ENCODE measurements at places on chromosomes 6 and 20. TPM values are rescaled to one million over a fixed set of nuclear protein-coding genes. Genes with fewer than 3 reads are reported as not detected.

DNA sequence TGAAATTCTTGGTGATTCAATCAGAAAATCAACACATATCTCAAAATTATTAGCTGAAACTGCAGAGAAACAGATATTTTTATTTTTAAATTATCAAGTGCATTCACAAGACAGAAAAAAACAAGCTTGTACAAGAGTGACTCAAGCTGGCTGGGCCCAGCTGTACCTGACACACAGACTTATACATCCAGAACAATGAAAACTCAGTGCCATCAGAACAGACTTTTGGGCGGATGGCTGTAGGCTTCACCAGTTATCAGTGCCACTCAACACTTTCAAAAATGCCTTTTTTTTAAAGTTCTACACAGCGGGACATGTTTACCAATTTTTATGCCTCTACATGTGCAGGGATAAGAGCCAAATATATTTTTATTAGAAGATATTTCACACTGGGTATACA is 102.8 kb downstream of the MYB start:
- no peak overlapping the region for H3K4me3 ChIP-seq
- DNase-seq = no peak
- H3K27ac ChIP-seq = no peak overlapping the region
- H3K4me1 ChIP-seq = no peaks in the 10 kb centered on the region

DNA sequence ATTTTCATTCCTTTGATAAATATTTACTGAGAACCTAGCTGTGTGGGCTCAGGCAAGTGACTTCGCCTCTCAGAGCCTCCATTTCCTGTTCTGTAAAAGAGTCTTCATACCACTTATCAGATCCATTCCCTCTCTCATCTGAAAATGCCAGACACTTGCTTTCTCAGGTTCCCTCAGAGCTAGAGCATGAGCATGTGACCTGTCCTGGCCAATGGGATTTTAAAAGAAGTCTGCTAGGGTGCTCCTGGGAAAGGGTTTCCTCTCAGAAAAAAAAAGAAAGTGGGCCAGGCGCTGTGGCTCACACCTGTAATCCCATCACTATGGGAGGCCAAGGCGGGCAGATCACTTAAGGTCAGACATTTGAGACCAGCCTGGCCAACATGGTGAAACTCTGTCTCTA is 5.3 kb downstream of the KCNB1 start:
- H3K4me1 ChIP-seq = peaks cover 7% of the 10 kb centered on the region
- H3K4me3 ChIP-seq = no peak overlapping the region
- H3K27ac ChIP-seq = no peak overlapping the region
- no peaks in the 10 kb centered on the region for H3K27me3 ChIP-seq
- DNase-seq = no peak
- no peaks in the 10 kb centered on the region for H3K36me3 ChIP-seq

DNA sequence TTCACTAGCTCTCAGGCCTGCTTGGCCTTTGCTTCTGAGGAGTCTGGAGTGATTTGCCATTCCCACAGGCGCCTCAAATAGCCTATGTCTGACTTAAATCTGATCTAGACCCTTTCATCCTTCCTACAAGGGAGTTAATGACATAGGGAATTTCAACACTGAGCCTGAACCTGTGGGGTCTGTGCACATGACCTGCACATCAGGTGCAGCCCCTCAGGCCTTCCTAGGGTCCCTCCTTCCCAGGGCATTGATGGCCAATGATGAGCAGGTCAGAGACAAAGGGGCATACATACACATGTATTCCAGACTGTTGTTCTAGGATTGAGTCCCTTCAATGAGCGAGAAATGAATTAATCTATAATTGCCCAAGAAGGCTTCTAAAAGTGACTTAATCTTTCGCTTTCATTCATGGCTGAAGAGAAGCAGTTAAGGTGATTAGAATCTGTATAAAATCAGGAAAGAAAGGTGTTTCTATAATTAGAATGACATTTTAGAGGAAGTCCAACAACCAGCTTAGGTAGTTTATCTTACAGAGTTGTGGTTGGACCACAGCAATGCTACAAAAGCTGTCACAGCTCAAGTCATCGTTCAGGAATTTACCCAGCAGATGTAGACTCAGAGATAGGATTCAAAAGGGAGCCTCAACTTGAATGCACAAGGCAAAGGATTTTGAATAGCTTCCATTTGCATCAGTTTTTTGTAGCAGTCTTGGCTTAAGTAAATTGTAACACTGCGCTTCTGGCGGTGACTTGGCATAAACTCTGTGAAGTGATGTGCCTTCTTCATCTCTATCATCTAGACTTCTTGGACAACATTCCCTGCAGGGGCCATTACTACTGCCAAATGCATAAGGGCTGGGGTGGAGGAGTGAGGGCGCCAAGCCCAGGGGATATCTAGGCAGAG is 27.0 kb upstream of the TBC1D7 start:
- no peaks in the 10 kb centered on the region for H3K27me3 ChIP-seq
- no peak for DNase-seq
- H3K27ac ChIP-seq = peak overlapping the region; percentile 27
- H3K36me3 ChIP-seq = no peaks in the 10 kb centered on the region
- H3K4me1 ChIP-seq = peaks cover 10% of the 10 kb centered on the region

GRCh38 chr20:60516442-60516841 is 558.2 kb downstream of the CDH26 start:
- no peak for DNase-seq
- H3K27ac ChIP-seq = no peak overlapping the region
- H3K4me3 ChIP-seq = no peak overlapping the region
- no peaks in the 10 kb centered on the region for H3K27me3 ChIP-seq

DNA sequence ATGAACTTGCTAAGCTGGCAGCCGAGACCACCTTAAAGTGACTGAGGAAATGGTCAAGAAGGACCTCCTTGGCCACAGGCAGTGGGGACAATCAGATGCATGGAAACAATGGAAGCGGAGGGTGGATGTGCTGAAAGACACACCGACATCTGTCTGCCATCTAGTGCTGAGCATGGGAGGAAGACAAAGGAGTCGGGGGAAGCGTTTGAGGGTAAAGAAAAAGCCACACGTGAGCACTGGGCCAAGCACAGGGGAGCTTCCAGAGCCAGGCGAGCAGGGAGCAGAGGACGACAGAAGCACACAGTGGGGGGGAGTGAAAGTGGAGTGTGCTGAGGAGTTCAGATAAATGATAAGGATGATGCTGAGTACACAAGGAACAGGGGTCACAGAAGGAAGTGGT is 367.8 kb downstream of the ZFAND3 start:
- no peaks in the 10 kb centered on the region for H3K4me1 ChIP-seq
- no peak for DNase-seq
- H3K27ac ChIP-seq = no peak overlapping the region
- no peaks in the 10 kb centered on the region for H3K36me3 ChIP-seq

DNA sequence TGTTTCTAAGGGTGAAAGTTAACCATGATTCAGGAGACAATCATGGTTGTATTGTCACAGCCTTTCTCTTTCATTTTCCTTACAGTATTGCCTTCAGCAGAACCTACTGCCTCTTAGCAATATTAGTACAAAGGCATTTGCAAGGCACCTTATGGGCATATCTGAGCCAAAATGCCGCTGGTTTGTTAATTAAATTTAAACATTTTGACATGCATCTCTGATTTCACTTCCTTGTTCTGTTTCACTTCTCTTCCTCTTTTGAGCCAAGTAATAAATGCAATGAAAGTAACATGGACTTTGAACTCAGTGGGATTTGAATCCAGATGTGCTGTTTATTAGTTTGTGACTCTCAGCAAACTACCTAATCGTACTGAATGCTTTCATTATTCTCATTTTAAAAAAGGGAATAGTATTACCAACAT is 467.4 kb upstream of the CITED2 start:
- H3K4me1 ChIP-seq = peaks cover 7% of the 10 kb centered on the region
- no peaks in the 10 kb centered on the region for H3K27me3 ChIP-seq
- H3K27ac ChIP-seq = no peak overlapping the region
- no peak overlapping the region for H3K4me3 ChIP-seq
- no peak for DNase-seq

Gene MICB
- polyA plus RNA-seq = 0.25 TPM
